ENCODE measurements at places on chromosomes 7 and 10. TPM values are rescaled to one million over a fixed set of nuclear protein-coding genes. Genes with fewer than 3 reads are reported as not detected.

The TMEM139 gene
- 5.0 TPM for total RNA-seq

The UROS gene
- 70.2 TPM for total RNA-seq

The POU6F2 gene
- 9.7 TPM for total RNA-seq

The CARD11 gene
- total RNA-seq: 3.4 TPM

The PRLHR gene
- 1.9 TPM for total RNA-seq

The TSPAN33 gene
- total RNA-seq: 29.1 TPM

The DGKB gene
- 99.3 TPM for total RNA-seq

The AOC1 gene
- total RNA-seq: not detected

The LIPJ gene
- 0.42 TPM for total RNA-seq

The TWIST1 gene
- total RNA-seq: 2.3 TPM

The SFMBT2 gene
- 25.6 TPM for total RNA-seq

The MRC1 gene
- 2.1 TPM for total RNA-seq

The GUSB gene
- 27.8 TPM for total RNA-seq

The PIK3CG gene
- total RNA-seq: 4.4 TPM

The GFRA1 gene
- 9.6 TPM for total RNA-seq

The PNLIPRP2 gene
- not detected for total RNA-seq

The ANKRD30A gene
- total RNA-seq: 1.2 TPM

The GPNMB gene
- 10.3 TPM for total RNA-seq

The RTKN2 gene
- total RNA-seq: 4.1 TPM

The ZNF775 gene
- total RNA-seq: 14.4 TPM

The FAM20C gene
- total RNA-seq: 51.9 TPM

The NME8 gene
- total RNA-seq: 1.3 TPM

The FOXP2 gene
- 13.7 TPM for total RNA-seq

The CPN1 gene
- total RNA-seq: not detected

The SNCG gene
- total RNA-seq: 207 TPM

The AS3MT gene
- total RNA-seq: 3.7 TPM

The SEMA3C gene
- 14.6 TPM for total RNA-seq

The SYT15B gene
- total RNA-seq: 1.1 TPM

The SPDYE8 gene
- not detected for total RNA-seq

The ADRB1 gene
- total RNA-seq: 22.2 TPM

The WEE2 gene
- 0.60 TPM for total RNA-seq

The TMEM72 gene
- total RNA-seq: not detected
